Hematopoietic multipotent progenitor cell treated with erythropoietin and hydrocortisone succinate and interleukin-3 and kit ligand, for 15 days (in vitro differentiated cells): ENCODE measurements at places on chromosomes 4 and X.

- peak; percentile 86 for DNase-seq
These were observed 7.2 kb downstream of the TBC1D14 start for GRCh38 chr4:6916587-6917460.

DNA sequence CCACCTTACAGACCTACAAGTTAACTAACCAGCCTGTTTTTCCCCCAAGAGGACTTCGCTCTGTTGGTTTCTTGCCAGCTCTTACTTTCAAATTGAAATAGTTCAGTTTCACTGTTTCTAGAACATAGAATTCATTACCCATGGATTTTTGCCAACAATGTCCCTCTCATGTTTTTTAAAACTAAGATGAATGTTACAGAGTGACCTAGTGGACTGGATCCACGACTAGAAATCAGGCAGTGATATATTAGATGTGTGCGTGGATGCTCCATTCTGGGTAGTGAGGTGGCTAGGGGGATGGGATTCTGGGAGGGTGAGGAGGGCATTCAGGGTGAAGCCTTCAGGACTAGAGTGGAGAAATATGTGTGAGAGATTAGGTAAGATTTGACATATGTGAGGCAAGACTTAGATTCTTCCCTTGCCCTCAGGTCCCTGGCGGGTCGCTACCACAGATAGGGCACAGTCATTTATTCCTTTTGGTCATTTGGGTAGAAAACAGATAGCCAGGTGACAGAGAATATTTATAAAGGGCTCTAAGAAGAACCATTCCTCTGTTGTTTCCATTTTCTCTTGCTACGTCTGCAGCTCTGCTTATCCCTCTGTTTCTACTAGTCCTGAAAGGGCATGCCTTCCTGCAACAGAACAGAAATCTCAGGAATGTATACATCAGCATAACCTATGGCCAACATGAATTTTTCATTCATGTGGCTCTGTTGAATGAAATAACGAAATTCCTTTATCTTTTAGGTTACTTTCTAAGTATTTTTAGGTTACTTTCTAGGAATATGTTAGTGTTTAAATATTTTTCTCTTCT, 15.4 kb upstream of the JADE1 start:
- DNase-seq = no peak

DNA sequence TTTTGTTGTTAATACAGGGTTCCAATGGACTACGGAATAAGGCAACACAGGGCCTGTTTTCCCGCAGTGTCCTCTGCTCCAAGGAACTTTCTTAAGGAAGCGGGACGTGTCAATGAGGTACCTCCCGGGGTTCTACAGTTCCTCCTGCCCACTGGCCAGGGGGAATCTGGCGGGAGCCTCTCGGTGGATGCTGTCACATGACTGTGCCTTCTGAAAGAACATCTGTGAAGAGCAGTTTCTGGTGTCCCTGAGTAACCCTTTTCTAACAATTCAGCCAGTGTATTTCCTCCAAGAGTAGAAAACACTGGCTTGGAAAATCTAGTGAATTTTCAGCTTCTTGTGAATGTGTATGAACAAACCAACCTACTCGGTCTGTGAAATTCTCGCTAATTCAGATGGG, 32.7 kb downstream of the MFAP3L start:
- DNase-seq = no peak

DNA sequence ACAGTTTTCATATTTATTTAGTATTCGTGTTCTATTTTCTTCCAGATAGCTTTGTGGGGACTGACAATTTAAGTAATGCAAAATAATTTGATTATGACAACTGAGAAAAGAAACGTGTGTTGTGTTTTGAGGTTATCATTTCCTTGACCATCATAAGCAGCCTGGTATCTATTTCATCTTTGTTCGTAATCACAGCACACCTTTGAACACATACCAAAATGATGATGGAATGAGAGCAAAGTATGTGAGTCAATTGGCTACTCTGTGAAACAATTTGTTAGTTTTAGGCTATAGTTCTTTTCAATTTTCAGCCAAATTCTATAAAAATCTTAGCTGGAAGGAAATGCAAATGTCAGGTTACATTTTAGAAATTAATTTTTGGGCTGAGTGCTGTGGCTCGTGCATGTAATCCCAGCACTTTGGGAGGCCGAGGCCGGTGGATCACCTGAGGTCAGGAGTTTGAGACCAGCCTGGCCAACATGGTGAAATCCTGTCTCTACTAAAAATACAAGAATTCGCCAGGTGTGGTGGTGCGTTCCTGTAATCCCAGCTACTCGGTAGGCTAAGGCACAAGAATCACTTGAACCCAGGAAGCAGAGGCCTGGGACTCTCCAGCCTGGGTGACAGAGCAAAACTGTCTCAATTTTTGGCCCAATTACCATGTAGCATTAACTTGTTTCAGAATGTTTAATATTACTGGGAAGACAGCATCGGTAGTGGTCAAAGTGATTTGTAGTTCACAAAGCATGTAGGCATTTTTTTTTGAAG, 1.1 kb upstream of the DUSP21 start:
- no peak for DNase-seq

DNA sequence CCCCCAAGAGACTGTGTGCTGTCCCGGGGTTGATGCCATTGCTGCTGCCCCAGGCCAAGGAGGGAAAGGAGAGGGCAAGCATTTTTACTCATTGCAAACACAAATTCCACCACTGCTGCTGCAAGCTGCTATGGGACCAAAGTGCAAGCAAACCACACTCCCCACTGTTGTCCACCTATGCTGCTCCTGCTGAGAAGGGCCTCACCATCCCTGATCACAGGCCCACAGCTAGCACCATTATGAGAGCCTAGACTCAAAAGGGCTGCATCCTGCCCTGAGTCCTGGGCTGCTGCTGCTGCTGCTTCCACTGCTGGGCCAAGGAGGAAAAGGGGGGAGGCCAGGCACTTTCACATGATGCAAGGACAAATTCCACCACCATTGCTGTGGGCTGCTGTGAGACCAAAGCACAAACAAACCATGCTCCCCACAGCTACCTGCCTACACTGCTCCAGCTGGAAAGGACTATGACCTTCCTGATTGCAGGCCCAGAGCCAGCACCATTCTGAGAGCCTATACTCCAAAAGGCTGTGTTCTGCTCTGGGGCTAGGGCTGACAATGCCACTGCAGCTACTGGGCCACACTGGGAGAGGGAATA, 218.2 kb upstream of the ZCCHC13 start:
- no peak for DNase-seq

DNA sequence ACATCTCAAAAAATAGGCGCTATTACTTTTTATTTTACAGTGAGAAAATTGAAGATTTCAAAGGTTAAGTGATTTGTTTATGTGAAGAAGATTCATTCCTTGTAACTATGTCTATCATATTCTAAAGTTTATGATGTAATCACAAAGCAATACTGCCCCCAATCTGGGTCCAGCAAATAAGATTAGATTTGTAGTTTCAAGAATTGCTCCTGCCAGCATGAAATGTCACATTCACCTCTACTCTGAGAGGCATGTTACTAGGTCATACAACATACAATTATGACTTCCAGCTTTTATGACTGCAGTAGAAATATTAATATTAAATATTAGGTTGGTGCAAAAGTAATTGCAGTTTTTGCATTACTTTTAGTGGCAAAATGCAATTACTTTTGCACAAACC, 976.2 kb downstream of the FSTL5 start:
- no peak for DNase-seq

DNA sequence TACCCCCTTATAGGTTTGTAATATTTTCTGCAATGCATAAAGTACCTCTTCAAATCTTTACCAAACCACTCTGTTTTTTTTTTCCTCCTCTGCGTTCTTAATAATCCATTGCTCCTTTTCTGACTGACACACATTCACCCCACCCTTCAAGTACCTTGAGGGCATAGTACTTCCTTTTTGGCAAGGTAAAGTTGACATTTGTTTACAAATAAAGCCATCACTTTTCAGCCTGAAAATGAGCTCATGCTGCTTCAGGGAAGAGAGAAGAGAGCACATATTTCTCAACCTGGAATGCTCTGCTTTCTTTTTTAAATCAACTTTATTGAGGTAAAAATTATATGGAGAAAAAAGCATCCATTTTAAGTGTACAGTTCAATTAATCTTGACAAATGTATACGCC, 113.9 kb downstream of the AGTR2 start:
- DNase-seq = no peak

- DNase-seq = no peak
These were observed 438.6 kb upstream of the EPHA5 start for GRCh38 chr4:66108898-66109297.

DNA sequence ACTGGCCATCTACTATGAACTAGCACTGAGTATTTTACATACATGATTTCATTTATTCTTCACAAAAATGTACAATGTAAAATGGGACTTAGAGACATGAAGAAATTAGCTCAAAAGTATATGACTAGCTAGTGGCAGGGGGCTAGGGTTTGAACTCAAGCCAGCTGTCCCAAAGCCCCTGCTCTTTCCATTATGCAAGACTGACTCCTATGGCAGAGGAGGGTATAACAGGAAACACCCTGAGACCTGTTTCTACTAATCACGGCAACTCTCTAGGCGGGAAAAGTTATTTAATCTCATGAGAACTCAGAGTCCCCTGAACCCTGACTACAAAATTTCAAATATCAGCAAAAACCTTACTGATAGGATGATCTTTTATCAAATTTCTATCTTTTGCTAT, 150.6 kb downstream of the PRDM5 start:
- no peak for DNase-seq

DNA sequence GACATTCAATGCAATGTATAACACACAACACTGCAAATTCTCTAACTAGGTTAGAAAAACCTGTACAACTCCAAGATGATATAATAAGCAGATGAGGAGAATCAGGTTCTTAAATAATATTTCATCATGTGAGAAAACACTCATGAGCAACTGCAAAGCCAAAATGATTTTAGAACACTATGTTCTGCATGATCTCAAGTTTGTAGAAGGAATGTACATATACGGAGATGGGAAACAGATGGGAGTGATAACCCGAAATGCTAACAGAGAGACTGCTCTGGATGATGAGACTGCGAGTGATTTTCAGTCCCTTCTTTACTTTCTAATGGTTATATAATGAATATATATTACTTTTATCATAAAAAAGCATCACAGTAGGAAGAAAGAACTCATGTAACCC, 80.9 kb downstream of the PCYT1B start:
- DNase-seq = no peak

- DNase-seq = no peak
These were observed 39.6 kb upstream of the DIPK2B start for GRCh38 chrX:45240301-45240700.

- no peak for DNase-seq
These were observed 57.9 kb downstream of the TKTL2 start for GRCh38 chr4:163415668-163416067.

- no peak for DNase-seq
These were observed 62.8 kb upstream of the GRIA3 start for GRCh38 chrX:123121241-123121640.

DNA sequence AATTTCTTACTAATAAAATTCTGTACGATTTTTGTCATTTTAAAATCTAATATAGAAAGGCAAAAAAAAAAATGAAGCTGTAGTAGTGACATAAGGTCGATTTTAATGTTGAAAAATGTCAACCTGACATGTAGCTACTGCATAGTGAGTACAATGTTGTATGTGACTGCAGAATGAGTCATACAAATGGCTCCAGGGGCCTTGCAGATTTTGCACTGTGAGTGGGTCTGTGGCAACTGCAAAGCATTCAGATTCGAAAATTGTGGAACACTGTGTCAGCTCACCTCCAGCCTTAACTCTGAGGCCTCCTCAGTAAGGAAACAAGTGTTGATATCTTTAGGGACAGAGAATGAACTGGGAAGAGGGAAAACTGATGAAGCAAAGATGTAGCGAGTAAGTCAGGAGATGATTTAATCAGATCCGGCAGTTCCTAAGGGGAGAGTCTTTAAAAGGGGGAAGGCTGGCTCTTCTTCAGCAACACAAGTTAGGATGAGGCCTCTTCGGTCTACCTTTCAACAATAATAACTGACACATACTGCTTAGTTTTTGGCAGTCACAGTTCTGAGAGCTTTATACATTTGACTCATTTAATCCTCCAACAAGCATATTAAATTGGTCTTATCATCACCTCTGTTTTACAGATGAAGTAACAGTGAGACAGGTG, 24.9 kb downstream of the TKTL2 start:
- DNase-seq = no peak

DNA sequence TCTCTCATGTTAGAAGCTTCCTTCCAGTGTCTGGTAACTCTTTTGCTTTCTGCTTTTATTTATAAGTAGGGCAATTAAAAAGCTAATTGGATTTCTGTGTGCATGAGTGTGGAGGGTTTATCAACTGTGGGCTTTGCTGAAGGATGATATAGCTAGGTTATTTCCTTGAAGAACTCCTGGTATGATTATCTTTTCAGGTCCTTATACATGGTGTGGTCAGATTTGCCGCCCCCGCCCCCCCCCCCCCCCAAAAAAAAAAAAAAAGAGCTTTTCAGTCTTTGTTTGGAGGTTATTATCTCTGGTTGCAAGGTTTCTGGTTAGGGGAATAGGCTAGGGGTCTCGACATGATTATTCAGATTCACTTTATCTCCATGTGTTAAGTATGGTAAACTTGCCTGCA, 35.9 kb downstream of the MOB1B start:
- DNase-seq = no peak

DNA sequence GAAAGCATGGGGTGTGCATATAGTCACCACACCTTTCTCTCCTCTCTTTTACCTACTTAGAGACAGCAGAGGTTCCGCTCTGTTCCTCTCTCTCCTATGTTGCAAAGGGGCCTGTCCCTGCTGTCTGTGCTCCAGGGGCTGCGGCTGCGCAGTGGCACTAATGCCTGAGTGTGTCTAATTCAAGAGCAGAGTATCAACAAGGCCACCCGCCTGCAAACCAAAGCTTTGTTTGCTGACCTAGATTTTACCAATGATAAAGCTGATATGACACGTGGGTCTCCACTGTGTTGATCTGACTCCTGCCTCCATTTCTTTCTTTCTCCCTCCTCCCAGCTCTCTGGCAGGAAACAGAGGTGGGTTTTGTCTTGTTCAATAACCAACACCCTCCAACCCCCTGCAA, 74.9 kb downstream of the NSG1 start:
- no peak for DNase-seq

DNA sequence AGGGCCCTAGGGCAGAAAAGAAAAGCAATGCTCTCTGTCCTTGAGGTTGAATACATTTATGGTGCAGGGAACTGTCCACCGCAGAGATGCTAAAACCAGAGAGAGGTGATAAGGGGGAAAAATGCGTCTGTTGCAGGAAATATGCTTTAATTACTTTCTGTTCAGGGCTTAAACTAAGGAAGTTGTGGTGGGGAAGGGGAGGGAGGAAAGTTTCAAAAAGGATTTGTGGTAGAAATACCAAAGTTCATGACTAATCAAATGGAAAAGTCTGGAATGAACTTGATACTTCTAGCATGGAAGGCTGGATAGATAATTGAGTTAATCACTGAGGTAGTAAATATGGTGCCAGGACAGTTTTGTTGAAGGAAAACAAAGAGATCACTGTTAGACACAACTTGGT, 99.0 kb downstream of the ASB9 start:
- DNase-seq = no peak

- peak; percentile 2 for DNase-seq
These were observed 637 bp downstream of the AMER1 start for GRCh38 chrX:64204701-64205440.

DNA sequence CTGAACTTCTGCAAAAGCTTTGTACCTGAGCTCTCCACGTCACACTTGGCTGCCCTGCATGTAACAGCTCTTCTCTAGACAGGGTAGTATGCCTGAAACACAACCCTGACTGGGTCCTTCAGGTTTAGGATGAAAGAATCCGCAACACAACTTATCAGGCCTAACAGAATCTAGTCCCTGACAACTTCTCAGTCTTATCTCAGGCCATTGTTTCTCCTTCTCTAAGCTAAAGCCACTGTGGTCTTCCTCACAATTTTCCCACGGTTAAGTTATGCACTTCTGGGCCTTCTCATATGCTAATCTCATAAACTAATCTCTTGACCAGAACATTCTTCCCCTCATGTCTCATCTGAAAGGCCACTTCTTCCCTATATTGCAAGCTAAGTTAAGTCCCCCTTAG, 10.8 kb upstream of the TMPRSS11B start:
- DNase-seq = no peak
